HTR-8/SVneo (cell line): ENCODE measurements at places on chromosomes 2 and 18.
A peak's percentile ranks its signal among the peaks of the same experiment; 100 is the strongest.

- no peak for DNase-seq
Measured at GRCh38 chr18:62693659-62694058, 21.7 kb upstream of the PHLPP1 start.

GRCh38 chr2:158598862-158599517 is 142.2 kb downstream of the PKP4 start:
- DNase-seq, result no peak

GRCh38 chr2:52429740-52430139 is 1337.9 kb upstream of the CHAC2 start:
- DNase-seq, result no peak

GRCh38 chr2:176096986-176097819 is 2.4 kb upstream of the HOXD12 start:
- DNase-seq, result peak; percentile 84

DNA sequence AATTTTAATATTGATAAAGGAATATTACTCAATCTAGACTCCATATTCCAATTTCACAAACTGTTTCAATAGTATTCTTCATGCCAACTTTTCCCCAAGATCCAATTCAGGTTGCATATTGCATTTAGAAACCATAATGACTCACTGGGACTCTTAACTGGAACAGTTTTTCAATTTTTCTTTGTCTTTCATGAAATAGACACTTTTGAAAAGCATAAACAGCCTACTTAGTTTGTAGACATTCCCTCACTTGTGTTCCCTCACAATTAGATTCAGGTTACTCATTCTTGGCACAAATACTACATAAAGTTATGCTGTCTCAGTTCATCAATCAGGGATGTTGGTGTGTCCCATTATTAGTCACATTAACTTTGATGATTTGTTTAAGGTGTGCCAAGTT is 1768.4 kb upstream of the PIK3C3 start:
- DNase-seq, result no peak

- DNase-seq, result no peak
Measured at GRCh38 chr2:226813148-226813701, 13.6 kb upstream of the IRS1 start.

- DNase-seq, result no peak
Measured at GRCh38 chr2:49770919-49771318, 616.6 kb upstream of the FSHR start.

DNA sequence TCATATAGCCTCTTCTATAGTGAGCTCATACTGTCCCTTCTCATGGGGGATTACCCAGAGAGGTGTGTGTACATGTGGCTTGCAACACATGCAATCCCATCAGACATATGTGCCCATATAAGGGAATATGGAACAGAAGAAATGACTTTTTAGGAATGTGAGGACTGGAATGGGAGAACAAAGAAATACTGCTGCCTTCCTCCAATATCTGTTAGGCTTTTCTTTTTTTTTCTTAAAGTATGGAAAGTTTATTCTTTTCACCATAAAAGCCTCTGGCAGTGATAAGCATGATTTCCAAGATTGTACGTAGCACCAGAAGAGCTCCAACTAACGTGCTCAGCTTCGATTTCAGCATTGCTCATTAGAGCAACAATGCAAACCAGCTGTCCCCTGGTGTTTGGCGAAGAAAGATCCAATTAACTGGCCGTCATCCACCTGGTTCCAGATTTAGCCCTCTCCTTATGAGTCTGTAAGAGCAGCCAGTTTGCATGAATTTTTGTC is 113.6 kb downstream of the ADCYAP1 start:
- DNase-seq, result no peak

DNA sequence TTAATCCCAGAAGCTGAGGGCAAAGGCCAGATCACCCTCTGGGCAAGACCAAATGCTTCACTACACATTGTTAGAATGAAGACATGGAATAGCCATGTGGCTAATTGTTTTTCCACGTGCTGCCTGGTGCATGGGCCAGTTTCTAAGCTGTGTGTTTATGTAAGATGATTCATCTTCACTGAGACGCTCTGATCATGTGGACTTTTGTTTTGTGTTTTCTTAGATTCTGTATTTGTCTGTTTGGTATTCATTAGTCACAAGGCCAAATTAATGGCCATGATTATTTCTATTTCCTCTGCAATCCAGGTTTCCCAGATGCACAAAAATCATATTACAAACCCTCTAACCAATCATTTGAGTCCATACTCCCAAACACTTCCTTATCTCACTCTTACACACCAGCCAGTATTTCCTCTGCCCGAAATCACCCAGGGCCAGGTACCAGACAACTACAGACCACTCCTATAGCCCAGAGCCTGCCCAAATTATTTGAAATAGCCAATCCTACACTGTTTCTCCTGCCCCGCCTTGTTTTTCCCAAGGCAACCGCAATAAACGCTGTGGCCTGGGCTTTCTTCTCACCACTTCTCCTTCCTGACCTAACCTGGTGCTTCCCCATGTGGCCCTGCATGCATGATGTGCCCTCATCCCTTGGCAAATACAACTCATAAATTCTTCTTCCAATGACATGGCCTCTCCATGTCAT is 94.2 kb upstream of the SP3 start:
- no peak for DNase-seq

- no peak for DNase-seq
Measured at GRCh38 chr2:226705133-226705886, 94.3 kb downstream of the IRS1 start.

DNA sequence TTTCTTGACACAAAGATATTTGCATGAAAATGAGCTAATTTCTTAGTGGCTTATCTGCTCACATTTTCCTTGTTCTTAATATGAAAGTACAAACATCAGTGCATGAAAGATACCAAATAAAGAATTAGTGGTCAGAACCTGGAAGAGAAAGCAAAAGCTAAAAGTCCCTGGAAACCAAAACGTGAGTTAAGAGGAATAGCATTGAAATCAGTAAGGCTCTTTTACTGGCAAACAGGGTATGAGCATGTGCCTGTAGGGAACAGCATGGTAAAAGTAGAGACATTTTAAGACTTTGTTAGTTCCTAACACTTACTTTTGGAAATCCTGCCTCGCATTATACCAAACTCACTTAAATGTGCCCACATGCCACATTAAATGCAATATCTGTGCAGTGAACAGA is 31.9 kb upstream of the CWC22 start:
- DNase-seq, result no peak

DNA sequence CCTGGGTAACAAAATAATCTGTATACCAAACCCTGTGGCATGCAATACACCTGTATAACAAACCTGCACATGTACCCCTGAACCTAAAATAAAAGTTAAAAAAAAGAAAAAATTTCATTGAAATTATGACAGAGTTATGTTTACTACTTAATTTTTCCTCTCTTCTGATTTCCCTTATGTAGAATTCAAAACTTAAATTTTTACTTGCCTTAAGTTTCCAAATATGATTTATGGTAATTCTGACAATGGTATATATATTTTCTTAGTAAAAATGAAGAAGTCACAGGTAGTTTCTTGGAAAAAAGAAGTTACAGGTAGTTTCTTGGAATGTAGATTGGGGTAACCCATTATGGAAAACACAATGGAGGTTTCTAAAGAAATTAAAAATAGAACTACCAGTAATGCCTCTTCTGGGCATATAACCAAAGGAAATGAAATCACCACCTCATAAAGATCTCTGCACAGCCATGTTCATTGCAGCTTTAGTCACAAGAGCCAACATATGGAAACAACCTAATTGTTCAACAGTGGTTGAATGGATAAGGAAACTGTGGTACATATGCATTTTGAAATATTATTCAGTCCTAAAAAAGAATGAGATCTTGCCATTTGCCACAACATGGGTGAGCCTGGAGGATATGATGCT is 164.9 kb downstream of the BABAM2 start:
- DNase-seq, result no peak

DNA sequence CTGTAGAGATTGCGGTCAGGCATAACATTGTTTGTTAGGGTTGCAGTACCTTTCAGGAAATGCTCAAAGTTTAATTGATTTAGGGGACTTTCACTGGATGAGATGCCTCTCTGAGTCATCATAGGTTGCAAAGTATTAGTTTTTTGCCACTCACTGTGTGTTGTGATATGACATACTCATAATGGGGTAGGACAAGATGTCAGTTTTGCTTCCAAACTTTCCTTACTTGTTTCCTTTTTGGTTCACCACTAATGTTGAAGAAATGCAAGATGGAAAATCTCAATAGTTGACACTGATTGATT is 35.0 kb upstream of the PTH2R start:
- no peak for DNase-seq

- DNase-seq, result no peak
Measured at GRCh38 chr2:74387346-74387745, 7.2 kb upstream of the DCTN1 start.

DNA sequence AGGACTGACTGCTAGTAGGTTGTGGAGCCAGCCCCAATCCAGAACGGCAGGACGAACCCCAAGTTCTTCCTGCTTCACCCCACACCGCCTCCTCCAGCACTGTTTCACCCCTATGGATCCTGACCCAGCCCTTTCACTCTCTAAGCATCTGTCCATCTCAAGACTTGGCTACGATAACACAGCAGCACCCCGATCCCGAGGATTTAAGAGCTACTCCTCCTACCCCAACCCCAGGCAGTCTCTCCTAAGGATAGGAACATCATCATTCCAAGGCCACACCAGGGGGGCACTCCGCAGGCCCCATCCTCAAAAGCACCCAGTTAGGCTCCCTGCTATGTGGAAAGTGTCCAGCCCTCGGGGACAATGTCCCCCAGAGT is 645 bp downstream of the KCTD18 start:
- peak; percentile 32 for DNase-seq

GRCh38 chr2:232476045-232476444 is 11.6 kb downstream of the ECEL1 start:
- no peak for DNase-seq

DNA sequence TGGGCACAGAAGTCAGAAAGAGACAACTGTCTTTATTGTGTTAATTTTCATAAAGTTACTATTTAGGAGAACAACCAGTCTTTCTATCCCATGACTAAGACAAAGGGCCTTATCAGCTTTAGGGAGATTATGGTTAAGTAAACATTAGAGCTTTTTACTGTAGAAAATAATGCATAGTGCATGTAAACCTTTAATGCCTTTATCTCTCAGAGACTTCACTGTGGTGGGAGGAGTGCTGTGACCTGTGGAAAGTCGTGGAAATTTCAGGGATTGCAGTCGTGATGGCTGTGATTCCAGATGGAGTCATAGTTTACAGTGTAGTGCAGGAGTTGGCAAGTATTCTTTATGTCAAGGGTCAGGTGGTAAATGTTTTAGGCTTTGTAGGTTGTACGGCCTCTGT is 15.8 kb downstream of the ZNF236 start:
- no peak for DNase-seq

GRCh38 chr2:190849774-190850173 is 30.8 kb upstream of the GLS start:
- DNase-seq, result no peak

- peak; percentile 51 for DNase-seq
Measured at GRCh38 chr2:9778012-9778411, 65.3 kb upstream of the TAF1B start.

GRCh38 chr2:215136669-215137328 is 1.6 kb downstream of the ABCA12 start:
- no peak for DNase-seq

DNA sequence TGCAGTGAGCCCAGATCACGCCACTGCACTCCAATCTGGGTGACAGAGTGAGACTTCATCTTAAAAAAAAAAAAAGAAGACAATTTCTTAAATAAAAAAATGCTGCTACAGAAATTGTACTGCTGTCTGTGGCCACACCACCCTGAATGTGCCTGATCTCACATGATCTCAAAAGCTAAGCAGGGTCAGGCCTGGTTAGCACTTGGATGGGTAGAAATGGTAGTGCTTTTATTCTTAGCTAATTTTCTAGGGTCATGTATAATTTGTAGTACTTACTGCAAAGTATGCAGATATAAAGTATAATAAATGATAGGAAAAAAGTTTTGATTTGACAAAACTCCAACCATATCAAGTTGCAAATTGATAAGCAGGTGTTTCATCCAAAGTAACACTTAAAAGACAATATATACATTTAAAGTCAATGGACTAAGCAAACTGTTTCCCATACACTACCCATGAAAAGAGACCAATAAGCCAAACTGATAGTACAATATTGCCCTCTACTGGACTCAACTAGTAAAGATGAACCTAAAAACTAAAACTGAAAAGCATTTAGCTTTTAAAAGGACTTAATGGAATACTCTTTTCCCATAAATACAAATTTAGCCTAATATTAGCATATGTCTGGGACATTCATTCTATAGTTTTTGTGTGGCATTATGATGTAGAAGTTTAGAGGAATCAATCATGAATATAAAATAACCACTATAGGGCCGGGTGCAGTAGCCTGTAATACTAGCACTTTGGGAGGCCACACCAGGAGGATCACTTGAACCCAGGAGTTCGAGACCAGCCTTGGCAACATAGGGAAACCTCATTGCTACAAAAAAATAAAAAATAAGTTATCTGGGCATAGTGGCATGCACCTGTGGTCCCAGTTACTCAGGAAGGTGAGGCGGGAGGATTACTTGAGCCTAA is 18.6 kb upstream of the PEX13 start:
- DNase-seq, result peak; percentile 64

DNA sequence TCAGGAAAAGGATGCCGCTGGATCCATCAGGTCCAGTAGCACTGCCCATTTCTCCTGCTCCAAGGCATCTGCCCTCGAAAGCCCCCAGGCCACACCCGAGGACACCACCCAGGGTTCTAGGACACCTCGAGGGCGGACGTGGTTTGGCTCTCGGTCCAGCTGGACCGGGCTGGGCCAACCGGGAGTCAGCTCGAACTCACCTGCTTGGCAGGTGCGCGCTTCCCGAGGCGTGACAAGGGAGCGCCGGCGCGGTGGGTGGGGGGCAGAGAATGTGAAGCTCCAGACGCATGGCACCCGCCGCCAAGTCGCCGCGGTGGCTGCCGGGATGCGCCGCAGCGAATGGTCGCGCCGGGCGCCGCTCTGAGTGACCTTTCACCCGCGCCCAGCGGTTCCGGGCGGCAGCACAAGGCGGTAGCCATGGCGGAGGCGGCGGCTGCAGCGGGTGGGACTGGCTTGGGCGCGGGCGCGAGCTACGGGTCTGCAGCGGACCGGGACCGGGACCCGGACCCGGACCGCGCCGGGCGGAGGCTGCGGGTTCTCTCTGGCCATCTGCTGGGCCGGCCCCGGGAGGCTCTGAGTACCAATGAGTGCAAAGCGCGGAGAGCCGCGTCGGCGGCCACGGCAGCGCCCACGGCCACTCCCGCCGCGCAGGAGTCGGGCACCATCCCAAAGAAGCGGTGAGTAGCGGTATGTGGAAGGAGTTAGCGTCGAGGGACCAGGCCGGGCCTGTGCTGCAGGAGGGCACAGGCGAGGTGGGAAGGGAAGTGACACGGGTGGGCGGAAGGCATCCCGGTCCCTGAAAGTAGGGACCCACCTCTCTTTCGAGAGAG is at the start of gene AGPS:
AGPS (plus strand) TSS at position 401 of the 830 bp plus-strand sequence; CDS start at position 418, 17 bp downstream.
- DNase-seq, result peak; percentile 73

DNA sequence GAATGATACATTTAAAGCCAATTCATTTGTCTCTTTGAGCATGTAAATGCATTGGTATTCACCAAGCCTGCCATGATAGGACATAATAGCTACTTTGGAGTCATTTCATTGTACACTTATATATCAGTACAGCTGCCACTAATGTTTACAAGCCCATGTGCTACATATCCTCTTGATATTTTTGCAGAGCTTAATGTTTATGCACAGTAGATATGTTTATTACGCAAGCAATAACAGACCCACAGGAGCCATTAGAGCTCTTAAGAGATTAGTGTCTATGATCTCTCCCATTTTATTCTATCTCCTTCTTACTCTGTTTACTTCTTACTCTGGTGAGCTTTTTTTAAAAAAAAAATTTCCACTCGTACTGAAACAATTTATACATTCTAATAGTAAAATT is 1132.1 kb upstream of the ZEB2 start:
- DNase-seq, result no peak
